ENCODE measurements at places on chromosomes 4 and X.

GRCh38 chrX:16204538-16204937 is 37.3 kb downstream of the MAGEB17 start:
- DNase-seq = no peak

- DNase-seq = no peak
Measured at GRCh38 chr4:181982856-181983255, 260.3 kb upstream of the TENM3 start.

DNA sequence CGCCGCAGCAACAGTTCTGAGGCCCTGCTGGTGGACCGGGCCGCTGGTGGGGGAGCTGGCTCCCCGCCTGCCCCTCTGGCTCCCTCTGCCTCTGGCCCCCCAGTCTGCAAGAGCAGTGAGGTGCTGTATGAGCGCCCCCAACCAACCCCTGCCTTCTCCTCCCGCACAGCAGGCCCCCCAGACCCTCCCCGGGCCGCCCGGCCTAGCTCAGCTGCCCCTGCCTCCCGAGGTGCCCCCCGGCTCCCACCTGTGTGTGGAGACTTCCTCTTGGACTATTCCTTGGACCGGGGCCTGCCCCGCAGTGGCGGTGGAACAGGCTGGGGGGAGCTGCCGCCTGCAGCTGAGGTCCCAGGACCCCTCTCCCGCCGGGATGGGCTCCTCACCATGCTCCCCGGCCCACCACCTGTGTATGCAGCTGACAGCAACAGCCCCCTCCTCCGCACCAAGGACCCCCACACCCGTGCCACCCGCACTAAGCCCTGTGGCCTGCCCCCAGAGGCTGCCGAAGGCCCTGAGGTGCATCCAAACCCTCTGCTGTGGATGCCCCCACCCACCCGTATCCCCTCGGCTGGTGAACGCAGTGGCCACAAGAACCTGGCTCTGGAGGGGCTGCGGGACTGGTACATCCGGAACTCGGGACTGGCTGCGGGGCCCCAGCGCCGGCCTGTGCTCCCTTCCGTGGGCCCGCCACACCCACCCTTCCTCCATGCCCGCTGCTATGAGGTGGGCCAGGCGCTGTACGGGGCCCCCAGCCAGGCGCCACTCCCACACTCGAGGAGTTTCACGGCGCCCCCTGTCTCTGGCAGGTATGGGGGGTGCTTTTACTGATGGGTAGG is 6.3 kb downstream of the PRAF2 start:
- no peak for DNase-seq

DNA sequence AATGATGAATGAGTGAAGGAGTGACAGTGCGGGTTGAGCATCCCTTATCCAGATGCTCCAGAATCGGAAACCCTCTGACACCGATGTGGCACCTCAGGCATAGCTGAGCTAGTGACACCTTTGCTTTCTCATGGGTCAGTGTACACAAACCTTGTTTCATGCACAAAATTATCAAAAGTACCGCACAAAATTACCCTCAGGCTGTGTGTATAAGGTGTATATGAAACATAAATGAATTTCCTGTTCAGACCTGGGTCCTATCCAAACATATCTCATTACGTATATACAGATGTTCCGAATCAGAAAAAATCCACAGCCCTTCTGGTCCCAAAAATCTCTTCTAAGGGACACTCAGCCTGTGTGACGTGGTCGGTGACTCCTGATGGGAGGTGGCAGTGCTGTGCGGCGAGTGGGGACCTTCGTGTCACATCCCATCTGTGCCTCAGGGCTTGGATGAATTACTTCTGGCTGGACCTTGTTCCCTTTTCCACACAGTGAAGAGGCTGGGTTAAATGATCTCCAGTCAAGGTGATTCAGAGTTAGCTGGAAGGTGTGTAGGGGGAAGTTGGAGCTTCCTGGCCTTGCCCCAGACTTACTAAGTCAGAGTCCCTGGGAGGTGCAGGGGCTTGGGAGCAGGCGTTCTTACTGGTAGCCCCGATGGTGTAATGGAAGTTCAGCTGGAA is 18.8 kb downstream of the RGS12 start:
- no peak for DNase-seq

GRCh38 chr4:21819086-21819485 is 129.5 kb downstream of the KCNIP4 start:
- DNase-seq = no peak

DNA sequence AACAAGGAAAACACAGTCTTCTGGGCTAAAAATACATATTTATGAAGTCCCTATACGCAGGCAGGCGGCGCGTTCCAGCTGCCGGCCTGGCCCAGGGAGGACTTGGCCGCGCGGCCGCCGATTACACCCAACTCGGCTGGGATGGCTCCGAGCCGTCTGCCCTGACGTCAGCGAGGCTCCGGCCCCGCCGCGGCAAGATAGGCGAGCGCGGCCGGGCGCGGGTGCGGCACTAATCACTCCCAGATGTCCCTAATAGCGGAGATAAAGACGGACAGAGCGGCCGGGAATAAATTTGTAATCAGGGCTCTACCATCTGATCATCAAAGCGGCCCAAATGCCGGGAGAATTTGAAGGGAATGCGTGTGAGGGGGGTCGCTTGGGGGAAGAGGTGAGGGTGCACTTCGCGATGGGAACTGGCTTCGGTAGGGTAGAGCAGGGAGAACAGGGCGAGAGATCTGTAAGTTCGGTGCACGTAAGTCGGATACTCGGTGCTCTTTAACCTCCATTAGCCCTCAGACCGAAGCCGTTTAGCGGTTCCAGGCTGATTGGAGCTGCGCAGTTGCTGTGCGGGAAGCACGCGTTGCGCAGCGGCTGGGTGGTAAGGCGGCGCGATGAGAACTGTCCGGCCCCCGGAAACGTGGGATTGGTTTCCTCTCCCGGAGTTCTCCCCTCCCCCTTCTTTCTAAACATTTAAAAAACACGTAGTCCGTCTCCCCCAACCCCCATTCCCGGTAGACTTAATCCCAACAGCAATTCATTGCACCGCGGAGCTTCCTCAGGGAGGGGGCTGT is 7.7 kb downstream of the HAND2 start:
- DNase-seq = no peak

- DNase-seq = no peak
Measured at GRCh38 chrX:73832319-73832718, 269.3 kb downstream of the CHIC1 start.

GRCh38 chr4:79964400-79965211 is 108.4 kb downstream of the ANTXR2 start:
- no peak for DNase-seq

DNA sequence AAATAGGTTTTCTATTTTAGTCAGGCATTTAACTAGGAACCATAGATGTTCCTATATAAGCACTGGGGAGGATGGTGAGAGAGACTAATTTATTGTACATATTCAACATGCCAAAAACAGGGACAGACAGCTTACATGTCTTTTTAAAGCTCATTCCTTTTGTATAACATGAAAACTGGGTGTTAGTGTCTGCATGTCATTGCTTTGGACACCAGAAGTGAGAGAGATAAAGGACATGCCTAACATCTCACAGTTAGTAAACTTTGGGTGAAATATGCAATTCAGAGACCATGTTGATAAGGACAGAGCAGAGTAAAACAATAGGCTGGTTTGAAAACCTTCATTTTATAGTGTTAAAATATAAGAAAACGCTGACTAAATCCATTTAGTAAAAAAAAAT is 860.0 kb upstream of the LCORL start:
- no peak for DNase-seq

- no peak for DNase-seq
Measured at GRCh38 chrX:17021851-17022604, 75.6 kb downstream of the REPS2 start.

DNA sequence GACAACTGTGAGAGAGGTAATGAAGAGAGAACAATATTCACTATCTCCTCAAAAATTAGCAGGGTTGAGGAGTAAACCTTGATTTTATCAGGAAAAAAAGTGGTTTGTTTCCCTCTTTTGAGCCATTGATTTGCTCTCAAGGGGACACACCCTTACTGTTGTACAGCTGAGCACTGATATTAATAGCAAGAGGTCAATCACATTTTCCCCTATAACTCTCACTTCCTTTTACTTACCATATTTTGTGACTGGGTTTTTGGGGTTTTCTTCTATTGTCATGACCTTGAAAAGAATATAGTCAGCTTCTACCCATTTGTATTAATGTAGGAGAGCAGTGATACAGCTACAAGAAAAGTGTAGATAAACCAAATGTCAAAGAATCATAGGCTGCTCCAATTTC is 70.2 kb upstream of the LONRF3 start:
- DNase-seq = no peak

DNA sequence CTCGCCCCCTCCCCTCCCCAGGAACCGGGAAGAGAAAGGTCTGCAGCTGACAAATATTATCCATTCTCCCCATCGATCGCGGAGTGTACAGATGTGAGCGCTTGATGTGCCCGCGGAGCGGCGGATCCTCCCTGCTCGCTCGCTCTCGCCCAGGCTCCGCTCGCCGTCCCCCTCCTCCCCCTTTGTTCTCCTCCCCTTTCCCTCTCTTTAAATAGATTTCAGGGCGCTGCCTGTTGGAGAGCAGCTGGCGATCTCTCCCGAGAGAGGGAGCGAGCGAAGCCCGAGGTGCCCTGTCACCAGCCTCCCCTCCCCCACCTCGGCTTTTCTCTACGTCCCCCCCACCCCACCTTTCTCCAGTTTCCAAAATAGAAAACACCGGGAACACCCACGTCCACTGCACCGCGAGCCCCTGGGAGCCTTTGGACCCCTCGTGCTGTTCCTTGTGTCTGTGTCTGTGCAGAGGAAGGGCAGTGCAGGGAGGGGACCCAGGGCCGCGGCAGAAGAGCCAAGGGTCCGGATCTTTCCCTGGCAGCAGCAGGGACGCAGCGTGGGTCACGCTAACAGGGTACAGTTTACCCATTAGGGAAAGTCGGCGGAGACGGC is 56.6 kb upstream of the BCOR start:
- DNase-seq = no peak

DNA sequence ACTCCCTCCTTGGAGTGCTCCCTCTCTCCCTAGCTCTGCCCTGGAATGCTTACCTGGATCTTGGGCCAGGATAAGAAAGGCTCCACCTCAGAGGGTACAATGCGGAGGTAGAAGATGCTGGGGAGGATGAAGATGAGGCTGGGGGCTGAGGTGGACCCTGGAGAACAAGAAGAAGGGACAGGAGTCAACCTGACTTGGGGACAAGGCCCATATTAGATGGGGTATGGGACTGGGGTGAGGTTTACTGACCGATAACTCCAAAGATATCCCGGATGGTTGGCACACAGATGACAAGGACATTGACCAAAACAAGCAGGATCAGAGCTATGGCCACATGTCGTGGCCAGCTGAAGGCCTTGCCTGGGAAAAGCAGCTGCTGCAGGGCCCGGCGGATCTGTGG is 10.6 kb downstream of the SLC38A5 start:
- no peak for DNase-seq

DNA sequence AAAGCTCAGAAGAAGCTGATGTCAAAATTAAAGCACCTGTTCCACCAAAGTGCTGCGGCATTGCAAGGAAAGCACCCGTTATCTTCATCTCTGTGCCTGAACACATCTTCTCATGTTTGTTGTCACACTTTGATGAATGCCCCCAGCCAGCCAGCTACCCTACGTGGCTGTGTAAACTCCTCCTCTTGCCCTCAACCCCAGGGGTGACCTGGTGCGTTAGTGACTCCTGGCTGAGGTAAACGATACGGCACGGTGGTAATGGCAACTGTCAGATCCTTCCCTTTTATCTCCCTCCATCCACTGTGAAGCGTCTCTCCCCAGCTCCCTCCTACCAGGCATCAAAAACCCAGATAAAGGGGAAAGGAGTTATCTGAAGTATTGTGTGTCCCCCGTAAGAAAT is 90.6 kb upstream of the WWC2 start:
- DNase-seq = no peak

- DNase-seq = no peak
Measured at GRCh38 chrX:5307416-5307815, 921.3 kb downstream of the NLGN4X start.

- no peak for DNase-seq
Measured at GRCh38 chr4:190121759-190122158, 51.8 kb upstream of the DUX4 start.

GRCh38 chr4:40212674-40213527 is 16.1 kb downstream of the RHOH start:
- no peak for DNase-seq

DNA sequence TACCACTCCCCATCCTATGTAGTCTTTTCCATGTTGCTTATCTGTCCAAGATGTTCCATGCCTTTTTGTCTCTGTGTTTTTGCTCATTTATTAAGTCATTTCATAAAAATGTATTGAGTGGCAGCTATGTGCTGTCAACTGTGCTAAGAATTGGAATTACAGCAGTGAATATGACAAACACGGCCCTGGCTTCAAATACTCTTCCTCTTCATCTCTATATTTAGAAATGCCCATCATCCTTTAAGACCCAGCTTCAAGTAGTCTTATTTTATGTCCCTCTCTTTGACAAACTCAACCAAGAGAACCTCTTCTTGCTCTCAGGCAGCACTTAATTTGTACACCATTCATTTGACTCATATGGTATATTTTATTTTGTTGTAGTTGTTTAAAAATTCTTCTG is 55.4 kb upstream of the AMOT start:
- no peak for DNase-seq

DNA sequence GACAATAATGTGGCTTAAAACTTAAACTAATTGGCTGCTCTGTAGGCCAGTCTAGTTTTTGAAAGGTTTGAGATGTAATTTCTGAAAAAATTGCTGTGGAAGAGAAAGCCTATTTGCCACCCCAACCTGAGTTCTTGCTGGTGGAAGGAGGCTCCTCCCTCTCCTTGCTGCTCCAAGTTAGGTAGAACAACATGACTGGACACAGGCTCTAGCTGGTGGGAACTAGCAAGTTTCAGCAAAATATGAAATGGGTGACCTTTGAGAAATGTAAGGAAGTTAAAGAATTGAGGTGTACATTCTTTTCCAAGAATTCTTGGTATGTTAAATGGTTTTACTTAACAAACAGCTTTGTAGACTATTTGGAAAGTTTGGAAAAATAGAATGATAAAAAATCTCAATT is 8.0 kb downstream of the RPL34 start:
- no peak for DNase-seq

DNA sequence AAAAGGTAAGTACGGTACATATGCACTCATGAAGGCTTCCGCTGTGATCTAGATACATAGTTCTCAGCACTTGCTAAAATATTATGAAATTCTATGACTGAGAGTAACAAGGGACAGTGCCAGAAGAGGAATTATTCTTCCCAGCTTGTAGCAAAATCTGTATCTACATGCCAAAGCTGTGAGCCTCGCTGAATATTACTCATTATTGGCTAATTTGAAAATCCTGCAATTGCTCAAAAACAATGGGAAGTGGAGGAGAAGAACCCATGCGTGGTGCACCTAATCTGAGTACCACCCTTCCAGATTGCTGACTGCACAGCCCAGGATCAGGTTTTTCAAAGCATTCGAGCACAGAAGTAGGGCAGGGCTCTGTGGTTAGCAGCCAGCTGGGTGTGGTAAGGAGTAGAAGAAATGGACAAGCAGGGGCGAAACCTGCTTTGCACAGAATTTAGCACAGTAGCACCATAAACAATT is 17.4 kb upstream of the PDCL2 start:
- no peak for DNase-seq

DNA sequence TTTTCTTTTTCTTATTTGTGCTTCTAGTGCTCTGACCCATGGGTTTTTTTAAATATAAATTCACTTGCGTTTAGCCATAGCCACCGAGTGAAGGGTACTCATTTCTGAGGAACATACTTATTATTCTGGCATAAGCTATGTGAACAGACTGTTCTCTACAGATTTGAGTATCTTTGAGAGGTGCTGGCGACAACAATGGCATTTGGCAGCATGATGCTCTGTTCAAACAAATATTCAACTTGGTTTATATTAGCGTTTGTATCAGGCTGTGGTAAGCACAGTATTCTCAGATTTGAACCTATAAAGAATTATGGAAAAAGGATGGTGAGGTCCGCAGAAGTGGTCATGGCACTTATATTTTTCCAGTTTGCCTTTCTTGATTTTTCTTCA is 108.7 kb upstream of the LIMCH1 start:
- DNase-seq = no peak

- DNase-seq = no peak
Measured at GRCh38 chr4:66048861-66049260, 378.6 kb upstream of the EPHA5 start.
